ENCODE measurements at places on chromosomes 3 and 15.
A peak's percentile ranks its signal among the peaks of the same experiment; 100 is the strongest.

DNA sequence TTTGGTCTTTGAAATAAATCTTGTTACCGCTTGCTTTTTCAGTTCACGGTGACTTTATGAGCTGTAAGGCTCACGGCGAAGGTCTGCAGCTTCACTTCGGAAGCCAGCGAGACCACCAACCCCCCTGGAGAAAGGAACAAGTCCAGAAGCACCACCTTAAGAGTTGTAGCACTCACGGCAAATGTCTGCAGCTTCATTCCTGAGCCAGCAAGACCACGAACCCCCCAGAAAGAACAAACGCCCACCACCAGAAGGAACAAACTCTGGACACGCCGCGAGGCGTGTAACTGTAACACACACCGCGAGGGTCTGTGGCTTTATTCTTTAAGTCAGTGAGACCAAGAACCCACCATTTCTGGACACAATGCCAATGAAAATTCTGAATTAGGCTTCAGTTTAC is 28.8 kb downstream of the GOLGA6A start:
- no peak for DNase-seq

GRCh38 chr15:52428297-52428696 is 100.4 kb downstream of the MYO5A start:
- no peak for DNase-seq

- no peak for DNase-seq
Observed at GRCh38 chr15:44246521-44247268, 41.8 kb upstream of the GOLM2 start.

- DNase-seq: no peak
Observed at GRCh38 chr3:38387862-38388261, 41.3 kb downstream of the XYLB start.

DNA sequence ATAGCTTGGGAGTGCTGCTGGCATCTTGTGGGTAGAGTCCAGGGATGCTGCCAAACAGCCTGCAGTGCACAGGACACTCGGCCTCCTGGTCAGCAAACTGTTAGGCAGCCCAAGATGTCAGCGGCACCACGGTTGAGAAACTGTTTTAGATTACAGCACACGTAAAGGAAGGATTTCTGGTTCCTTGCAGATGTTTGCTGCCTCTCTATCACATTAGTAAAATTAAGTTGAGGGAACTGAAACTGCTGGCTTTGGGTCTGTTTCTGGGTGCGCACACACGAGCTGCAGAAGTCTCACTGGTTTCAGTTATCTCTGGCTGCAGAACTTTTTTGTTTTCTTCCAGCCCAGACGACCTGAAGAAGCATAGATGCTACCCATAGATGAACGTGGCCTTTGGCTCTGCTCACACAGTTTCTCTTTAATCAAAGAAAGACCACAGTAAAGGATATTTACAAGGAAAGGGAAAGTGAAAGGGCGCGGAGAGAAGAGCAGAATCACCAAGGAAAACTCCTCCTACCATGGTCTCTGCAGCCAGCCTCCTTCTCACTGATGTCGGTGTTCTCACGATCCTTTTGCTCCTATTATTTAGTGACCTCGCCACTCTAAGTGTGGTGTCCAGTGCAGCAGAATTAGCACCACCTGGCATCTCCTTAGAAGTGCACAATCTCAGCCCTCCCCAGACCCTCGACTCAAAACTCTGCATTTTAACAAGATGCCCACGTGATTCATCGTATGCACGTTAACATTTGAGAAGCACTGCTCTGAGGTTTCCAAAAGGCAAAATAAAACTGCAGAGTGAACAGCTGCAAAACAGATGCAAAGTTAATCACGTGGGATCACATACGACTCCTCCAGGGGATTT is 50.6 kb upstream of the AKAP13 start:
- peak; percentile 55 for DNase-seq

DNA sequence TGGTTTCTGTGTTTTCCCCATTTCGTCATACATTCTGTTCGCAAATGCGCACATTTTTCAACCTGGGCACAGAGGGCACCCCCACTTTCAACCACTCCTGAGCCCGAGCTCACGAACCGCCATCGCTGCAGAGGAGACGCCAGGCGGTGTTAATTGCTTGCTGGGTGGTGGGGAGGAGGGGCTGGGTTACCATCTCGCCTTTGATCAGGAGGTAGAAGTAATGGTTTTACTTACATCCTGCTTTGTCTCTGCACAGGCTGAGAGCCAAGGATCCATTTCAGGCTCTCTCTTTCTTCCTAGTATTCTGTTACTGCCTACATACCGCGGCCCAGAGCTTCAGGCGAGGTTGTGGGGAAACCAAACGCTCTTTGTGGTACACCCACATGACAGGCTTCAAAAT is 177.3 kb upstream of the WNT5A start:
- DNase-seq: peak; percentile 19

DNA sequence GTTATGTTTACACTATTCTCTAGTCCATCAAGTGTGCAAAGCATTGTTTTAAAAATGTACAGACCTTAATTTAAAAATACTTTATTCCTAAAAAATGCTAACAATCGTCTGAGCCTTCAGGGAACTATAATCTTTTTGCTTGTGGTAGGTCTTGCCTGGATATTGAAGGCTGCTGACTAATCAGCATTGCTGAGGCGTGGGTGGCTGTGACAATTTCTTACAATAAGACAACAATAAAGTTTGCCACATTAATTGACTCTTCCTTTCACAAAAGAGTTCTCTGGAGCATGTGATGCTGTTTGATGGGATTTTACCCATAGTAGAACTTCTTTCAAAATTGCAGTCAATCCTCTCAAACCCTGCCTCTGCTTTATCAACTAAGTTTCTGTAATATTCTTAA is 384.0 kb upstream of the TGFBR2 start:
- no peak for DNase-seq

DNA sequence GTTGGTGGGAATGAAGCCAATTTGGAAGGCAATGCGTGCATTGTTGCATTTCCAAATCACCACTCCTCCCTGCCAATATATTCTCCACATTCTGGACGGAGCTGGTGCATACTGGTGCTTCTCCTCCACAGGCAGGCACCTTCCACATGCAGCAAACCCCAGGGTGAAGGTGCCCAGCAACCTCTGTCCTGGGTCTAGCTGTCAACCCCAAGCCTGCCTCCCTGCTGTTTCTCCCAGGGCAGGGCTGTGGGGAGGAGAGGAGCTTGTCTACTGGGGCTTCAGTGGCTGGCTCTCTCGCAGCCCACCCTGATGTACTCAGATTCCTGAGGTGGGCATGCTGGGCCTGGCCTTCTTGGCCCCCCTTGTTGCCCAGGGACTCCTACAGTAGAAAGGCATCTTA is 20.1 kb downstream of the GASK1A start:
- DNase-seq: no peak

- no peak for DNase-seq
Observed at GRCh38 chr3:141576744-141577052, 89.9 kb downstream of the RASA2 start.

DNA sequence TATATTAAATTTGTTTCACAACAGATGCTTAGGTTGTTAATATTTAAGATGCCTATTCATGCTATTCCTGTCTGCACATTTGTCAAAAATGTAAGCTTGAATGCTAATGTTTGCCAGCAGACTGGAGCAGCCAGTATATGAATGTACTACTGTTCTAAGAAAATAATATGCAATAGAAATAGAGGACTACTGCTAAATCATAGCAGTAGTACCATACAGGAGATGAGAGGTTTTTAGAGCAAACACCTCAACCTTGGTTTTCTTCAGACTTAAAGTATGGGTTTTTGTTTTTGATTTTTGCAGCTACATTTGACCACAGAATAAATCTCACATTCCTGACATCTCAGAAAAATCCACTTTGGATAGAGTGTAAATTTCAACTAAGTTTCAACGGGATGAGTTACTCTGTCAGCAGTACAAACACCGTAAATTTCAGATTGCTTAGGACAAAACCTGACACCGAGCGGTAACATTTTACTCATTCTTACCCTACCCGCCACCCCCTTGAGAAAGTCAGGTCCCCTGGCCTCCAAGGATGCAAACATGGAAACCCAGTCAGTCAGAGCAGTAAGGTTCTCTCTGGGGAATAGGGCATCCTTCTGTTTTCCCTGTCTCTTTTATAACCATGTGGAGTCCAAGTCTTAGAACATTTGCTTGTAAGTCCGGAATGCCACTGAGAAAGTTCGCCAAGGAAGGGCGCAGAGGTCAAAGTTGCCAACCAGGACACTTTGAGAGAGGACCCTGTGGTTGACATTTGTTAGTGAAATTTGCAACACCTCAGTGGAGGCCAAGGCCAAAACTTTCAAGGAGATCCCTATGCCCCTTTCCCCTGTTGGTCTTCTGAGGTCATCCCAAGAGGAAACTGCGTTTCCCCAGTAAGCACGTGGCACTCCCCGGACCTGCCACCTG is 17.9 kb upstream of the SATB1 start:
- peak; percentile 37 for DNase-seq

DNA sequence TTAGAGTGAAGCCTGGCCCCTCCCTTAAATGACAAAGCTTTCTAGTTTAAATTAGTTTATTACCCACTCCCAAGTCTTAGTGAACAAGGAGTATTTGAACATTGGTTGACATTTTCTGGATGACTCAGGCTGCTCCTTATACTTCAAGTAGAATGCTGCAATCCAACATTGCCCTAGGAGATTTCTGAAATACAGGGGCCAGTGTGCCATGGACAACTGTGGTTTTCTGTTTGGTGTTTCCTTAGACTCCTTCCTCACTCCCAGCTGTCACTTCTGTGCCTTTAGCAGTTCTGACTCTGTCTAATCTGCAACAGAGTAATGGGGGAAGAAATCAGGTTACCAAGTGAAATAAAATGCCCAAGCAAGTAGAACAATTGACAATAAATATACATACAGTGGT is 116.1 kb upstream of the P2RY1 start:
- DNase-seq: no peak

- DNase-seq: no peak
Observed at GRCh38 chr3:13051066-13051465, 22.2 kb downstream of the IQSEC1 start.

DNA sequence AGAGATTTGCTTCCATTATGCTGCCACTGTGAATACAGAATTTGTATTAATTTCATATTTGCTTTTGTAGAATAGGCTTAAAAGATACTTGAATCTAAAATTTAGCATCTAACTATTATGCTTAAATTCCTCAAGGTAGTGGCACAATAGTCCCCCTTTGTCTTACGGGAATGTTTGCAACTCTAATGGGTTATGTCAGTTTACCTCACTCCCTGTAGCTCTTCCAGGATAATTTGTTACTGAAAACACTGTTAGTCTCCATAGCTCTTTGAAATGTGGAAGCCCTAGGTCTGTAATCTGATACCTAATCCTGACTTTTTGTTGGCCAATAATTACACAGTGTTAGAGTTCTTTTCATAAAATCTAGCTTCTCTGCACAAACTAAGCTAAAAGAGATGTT is 433.4 kb downstream of the PYDC2 start:
- DNase-seq: no peak

DNA sequence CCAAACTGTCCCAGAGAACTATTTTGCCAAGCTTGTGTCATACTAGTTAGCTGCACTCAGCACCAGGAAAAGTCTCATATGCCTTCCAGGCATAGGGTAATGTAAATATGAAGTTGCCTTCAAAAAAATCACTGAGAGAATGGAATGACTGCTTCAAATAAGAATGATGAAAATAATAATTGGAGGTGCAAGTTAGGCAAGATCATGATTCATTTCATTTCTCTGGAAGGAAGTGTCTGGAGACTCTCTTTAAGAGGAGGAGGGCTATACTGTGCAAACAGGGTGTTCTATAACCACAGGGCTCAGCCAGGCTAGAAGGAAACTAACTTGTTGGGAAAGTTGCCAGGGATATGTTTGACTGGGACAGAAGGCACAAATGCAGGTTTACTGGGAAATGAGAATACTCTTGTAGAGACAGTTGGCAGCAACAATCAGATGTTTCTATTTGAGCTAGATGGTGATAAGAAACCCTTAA is 4.3 kb downstream of the SIDT1 start:
- DNase-seq: no peak

DNA sequence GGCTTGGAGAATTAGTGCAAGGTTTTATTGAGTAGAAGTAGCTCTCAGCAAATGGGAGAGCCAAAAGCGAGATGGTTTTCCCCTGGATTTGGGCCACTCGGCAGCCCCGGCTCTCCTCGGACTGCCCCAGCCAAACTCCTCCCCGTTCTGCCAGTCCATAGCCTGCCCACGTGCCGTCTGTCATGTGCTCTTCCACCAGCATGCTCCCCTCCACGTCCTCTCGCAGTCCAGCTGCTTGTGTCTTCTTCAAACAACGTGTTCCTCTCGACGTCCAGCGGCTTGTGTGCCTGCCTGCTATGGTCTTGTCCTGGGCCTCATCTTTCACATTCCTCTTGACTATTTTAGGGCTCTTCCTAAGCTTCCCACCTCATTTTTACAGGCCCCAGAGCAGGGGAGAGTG is 16.7 kb upstream of the SECISBP2L start:
- no peak for DNase-seq

DNA sequence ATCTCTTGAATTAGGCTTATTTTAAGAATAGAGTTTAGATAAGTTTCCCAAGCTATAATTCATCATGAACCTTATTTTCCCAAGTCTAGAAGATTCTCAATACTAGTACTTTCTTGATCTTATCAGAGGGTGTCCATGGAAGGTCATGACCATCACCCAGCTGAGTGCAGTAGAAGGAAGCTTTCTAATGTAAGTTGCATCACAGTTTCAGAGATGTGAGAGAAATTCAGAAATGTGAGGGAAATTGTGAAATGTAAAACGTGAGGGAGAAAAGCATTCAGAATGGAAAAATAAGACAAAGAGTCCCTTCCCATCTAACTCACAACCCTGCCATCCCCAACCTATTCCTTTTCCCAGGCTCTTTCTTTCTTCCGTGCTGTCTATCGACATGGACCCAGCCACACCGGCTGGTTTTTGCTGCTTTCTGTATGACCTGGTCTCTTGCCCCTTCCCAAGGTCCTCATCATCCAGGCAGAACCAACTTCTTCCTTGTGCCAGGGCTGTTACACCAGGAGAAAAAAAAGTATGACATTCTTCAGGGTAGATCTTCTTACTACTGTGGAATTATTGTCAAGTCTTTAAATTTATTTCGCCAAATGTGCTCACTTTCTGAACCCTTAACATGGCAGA is 6.7 kb downstream of the CAPN3 start:
- DNase-seq: no peak

DNA sequence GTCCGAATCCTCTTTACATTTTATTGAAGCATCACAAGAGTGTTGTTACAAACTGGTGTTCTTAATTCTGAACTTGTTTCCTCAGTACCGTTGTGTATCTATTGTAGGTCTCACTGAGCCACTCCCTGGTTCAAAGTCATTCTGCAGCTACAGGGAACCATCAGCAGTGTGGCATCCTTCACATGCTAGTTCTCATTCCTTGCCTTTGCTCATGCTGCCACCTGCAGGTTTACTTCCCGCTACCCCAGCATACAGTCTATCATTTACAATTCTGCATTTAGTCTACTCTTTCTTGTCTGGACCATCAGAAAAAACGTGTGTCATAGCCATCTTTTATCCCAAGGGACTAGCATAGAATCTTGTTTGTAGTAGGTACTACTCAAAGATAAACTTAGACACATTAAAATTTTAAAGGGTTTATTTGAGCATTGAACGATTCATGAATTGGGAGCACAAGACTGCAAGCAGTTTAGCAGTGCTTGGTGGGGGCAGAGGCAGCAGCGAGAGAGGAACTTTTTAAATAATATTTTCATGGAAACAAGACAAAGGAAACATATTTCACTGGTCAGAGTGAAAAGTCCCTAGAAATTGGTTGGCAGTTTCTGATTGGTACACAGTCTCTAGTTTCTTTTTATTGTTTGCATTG is 402.1 kb downstream of the CADM2 start:
- DNase-seq: no peak

Measured in CD4-positive, alpha-beta T cell treated with Interleukin-6 for 4 hours (primary cell).